Ovary (tissue), 10 donors: ENCODE measurements at places on chromosomes 2 and 18. TPM values are rescaled to one million over a fixed set of nuclear protein-coding genes. Genes with fewer than 3 reads are reported as not detected.

GRCh38 chr2:207791579-207792243 lies 22.0 kb upstream of the FZD5 start:
- H3K4me3 ChIP-seq: no peak overlapping the region
- H3K36me3 ChIP-seq: no peaks in the 10 kb centered on the region
- H3K4me1 ChIP-seq: no peaks in the 10 kb centered on the region
- H3K27ac ChIP-seq: no peak overlapping the region

DNA sequence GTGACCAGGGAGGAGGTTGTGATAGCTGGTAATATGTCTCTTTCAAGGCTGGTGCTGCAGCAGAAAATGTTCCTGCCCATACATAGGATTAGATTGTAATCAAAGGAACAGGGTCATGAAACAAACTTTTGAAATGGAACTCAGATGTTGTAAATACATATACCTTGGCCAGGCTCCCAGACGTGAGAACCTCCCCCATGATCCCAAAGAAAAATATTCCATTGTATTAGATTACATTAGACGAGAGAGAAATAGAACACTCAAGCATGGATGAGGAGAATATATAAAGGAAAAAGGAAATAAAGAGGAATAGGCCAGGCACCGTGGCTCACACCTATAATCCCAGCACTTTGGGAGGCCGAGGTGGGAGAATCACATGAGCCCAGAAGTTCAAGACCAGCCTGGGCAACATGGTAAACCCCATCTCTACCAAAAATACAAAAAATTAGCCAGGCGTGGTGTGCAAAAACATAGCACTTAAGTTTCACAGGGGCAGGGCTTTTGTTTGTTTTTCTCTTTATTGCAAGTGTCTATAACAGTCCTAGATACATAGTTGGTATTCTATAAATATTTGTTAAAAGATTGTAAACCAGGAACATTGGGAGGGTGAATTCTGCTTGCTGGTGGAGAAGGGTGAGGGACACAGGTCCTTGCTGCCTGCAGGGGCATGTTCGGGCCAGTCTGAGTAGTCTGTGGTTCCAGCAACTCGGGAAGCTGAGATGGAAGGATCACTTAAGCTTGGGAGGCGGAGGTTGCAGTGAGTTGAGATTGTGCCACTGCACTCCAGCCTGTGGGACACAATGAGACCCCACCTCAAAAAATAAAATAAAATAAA lies 52.8 kb downstream of the RPL37A start:
- no peak for DNase-seq
- no peaks in the 10 kb centered on the region for H3K27me3 ChIP-seq
- no peak overlapping the region for H3K4me3 ChIP-seq
- H3K27ac ChIP-seq: no peak overlapping the region

The RAB17 gene
- total RNA-seq: 9.5 TPM

The TMEM182 gene
- 2.3 TPM for total RNA-seq

The ASB18 gene
- total RNA-seq: not detected

The TUBA3D gene
- total RNA-seq: 74.1 TPM

GRCh38 chr18:23523429-23524212 lies 20.3 kb downstream of the RMC1 start:
- no peaks in the 10 kb centered on the region for H3K4me1 ChIP-seq
- H3K27ac ChIP-seq: no peak overlapping the region
- no peaks in the 10 kb centered on the region for H3K36me3 ChIP-seq
- H3K27me3 ChIP-seq: no peaks in the 10 kb centered on the region
- DNase-seq: no peak

- DNase-seq: no peak
- H3K27ac ChIP-seq: no peak overlapping the region
- no peak overlapping the region for H3K4me3 ChIP-seq
- no peaks in the 10 kb centered on the region for H3K36me3 ChIP-seq
These were observed 11.2 kb upstream of the SCYGR5 start for GRCh38 chr2:227655454-227655853.

DNA sequence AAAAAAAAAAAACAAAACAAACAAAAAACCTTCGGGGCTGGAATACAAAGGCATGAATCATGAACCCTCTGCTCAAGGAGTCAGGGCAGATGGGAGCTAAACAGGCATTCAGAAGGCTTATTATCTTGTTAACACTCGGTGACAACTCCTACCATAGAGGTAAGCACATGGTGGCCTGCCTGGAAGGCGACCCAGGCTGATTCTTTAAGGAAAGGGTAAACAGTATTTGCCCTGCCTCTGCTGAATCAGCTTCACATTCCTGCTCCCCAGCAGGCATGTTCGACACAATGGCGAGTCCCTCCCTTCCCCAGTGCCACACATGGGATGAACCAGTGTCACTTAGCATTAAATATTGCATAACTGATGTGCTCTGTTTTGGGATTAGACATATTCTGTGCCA lies 191.9 kb downstream of the ARL4C start:
- DNase-seq: no peak
- no peaks in the 10 kb centered on the region for H3K27me3 ChIP-seq
- no peaks in the 10 kb centered on the region for H3K36me3 ChIP-seq
- no peak overlapping the region for H3K27ac ChIP-seq
- no peaks in the 10 kb centered on the region for H3K4me1 ChIP-seq

The GPR155 gene
- 3.3 TPM for total RNA-seq

DNA sequence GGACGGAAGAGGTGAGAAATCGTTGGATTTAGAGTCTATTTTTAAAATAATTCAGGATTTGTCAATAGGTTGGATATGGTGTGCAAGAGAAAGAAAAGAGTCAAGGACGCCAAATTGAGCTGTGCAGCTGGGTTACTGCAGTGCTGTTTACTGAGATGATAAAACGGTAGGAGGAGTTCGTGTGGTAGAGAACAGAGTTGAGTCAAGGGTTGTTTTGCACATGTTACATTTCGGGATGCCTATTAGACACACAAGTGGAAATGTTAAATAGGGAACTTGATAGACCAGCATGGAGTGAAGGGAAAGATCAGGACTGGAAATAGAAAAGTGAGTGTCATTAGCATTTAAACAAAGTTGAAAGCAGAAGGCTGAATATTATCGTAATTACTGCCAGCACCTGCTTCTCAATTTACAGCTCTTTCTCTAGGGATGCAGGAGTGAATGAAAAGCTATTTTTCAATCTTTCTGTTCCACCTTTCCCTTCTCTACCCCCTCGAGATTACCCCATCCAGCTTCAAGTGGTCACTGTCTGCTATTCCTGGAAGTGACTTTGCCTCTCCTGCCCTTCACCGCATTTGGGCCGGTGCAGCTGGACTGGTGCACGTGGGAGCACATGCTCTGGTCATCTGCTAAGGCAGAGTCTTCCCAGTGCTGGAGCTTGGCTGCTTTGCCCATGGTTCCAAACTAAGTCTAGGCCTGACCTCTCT lies 30.3 kb downstream of the GPR75 start:
- H3K27me3 ChIP-seq: no peaks in the 10 kb centered on the region
- no peak overlapping the region for H3K27ac ChIP-seq
- DNase-seq: no peak
- H3K4me3 ChIP-seq: no peak overlapping the region

DNA sequence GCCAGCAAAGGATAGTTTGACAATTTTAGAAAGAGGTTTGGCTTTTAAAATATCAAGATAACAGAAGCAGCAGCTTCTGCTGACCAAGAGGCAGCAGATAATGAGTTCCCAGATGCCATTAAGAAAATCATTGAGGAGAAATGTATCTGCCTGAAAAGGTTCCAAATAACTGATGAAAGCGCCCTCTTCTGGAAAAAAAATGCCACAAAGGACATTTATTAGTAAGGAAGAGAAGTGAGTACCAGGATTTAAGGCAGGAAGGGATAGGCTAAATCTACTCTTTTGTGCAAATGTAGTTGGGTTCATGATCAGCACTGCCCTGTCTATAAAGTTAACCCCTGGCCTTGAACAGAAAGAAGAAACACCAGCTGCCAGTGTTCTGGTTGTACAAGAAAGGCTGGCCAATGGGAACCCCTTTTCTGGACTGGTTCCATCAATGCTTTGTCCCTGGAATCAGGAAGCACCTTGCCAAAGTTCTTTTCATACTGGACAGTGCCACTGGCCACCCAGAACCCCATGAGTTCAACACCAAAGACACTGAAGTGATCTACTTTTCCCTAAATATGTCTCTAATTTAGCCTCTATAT lies 40.6 kb downstream of the DHX57 start:
- no peak overlapping the region for H3K4me3 ChIP-seq
- no peak overlapping the region for H3K27ac ChIP-seq
- no peaks in the 10 kb centered on the region for H3K4me1 ChIP-seq
- no peaks in the 10 kb centered on the region for H3K36me3 ChIP-seq
- no peaks in the 10 kb centered on the region for H3K27me3 ChIP-seq

GRCh38 chr2:19709553-19709952 lies 192.2 kb downstream of the TTC32 start:
- DNase-seq: no peak
- H3K27me3 ChIP-seq: no peaks in the 10 kb centered on the region
- H3K36me3 ChIP-seq: no peaks in the 10 kb centered on the region
- no peaks in the 10 kb centered on the region for H3K4me1 ChIP-seq

GRCh38 chr2:236787885-236788284 lies 218.3 kb downstream of the ACKR3 start:
- no peak overlapping the region for H3K27ac ChIP-seq
- H3K4me1 ChIP-seq: no peaks in the 10 kb centered on the region
- H3K27me3 ChIP-seq: no peaks in the 10 kb centered on the region
- DNase-seq: no peak

GRCh38 chr2:240397924-240398645 lies 37.4 kb upstream of the GPC1 start:
- no peak for DNase-seq
- no peaks in the 10 kb centered on the region for H3K4me1 ChIP-seq
- H3K4me3 ChIP-seq: no peak overlapping the region
- no peaks in the 10 kb centered on the region for H3K36me3 ChIP-seq

DNA sequence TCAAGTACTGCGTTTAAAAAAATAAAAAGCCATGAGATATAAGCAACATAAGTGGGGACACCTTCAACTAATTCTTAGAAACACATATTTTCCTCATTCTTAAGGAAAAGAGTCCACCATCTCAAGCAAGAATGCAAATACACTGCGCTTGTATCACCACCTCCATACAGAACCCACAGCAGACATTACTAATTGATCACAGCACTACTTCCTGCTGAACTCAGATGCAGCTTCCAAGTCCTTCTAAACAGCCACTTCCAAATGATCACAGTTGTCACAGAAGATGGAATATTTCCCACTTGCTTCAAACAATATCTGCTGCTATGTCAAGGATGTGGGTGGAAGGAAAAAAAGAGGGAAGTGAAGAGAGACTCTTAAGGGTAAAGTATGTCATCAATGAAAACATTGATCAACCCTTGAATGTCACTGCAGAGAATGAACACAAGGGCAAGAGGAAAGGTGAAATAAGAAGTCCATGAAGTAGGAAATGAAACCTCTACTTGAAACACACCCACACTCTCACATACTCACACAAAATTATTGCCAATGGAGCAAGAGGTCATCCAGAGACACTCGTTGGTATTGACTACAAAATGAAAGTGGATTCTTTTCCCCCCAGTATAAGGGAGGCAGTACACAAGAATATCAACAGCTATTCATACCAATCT lies 22.1 kb downstream of the TGFA start:
- H3K27ac ChIP-seq: no peak overlapping the region
- no peaks in the 10 kb centered on the region for H3K36me3 ChIP-seq
- no peak for DNase-seq
- no peaks in the 10 kb centered on the region for H3K27me3 ChIP-seq
- no peaks in the 10 kb centered on the region for H3K4me1 ChIP-seq

- H3K27me3 ChIP-seq: no peaks in the 10 kb centered on the region
- no peak overlapping the region for H3K27ac ChIP-seq
- no peaks in the 10 kb centered on the region for H3K36me3 ChIP-seq
- H3K4me3 ChIP-seq: no peak overlapping the region
- peaks cover 1% of the 10 kb centered on the region for H3K4me1 ChIP-seq
- no peak for DNase-seq
These were observed 154.6 kb downstream of the THADA start for GRCh38 chr2:43441195-43441594.

DNA sequence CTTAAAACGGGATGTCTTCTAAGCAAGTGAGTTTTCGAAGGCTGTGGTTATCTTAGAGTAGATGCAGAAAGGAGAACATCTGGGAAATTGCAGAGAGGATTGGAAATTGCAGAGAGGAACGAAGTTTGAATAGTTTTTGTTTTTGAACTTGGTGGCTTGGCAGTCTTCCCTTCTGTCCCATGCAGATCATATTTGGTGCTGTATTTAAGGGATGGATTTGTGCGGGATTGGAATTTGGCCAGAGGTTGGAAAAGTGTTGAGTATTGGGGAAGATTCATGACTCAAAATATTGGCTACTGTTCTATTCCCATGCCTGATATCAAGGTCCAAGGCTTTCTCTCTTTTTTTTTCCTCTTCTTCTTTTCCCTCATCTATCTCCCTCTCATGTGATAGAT lies 18.2 kb downstream of the PTPRM start:
- H3K27ac ChIP-seq: peak overlapping the region; percentile 67
- H3K27me3 ChIP-seq: no peaks in the 10 kb centered on the region
- H3K4me1 ChIP-seq: peaks cover 6% of the 10 kb centered on the region
- DNase-seq: no peak

DNA sequence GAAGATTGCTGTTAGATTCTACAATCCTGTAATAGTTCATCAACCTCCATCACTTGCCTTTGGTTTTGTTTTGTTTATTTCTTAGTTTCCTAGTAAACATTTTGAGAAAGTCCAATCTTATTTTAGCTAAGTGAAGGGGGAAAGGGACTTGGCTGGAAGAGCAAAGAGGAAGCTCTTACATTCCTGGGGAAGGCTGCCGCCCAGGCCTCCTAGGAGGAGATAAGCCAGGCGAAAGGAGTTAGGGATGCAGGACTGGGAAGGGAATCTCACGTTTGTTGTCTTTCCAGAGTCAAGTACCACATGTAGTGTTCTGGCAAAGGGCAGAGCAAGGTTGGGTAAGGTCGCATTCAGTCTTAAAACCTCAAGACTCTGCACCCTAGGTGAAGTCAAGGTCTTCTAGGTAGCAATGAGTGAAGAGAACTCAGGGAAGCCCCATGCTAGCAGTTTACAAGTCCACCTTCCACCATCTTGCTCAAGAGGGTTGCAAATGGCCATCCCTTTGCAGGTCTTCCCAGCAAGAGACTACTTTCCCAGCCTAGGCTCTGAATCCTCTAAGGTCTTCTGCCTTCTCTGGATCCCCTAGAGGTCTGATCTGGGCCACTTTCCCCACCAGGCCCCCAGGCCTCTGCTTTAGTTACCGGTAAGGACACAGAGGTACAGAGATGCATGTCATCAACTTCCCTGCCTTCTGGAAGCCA lies 320.7 kb downstream of the CYP26B1 start:
- H3K27me3 ChIP-seq: no peaks in the 10 kb centered on the region
- H3K27ac ChIP-seq: no peak overlapping the region
- no peak overlapping the region for H3K4me3 ChIP-seq
- no peak for DNase-seq
- H3K36me3 ChIP-seq: no peaks in the 10 kb centered on the region

DNA sequence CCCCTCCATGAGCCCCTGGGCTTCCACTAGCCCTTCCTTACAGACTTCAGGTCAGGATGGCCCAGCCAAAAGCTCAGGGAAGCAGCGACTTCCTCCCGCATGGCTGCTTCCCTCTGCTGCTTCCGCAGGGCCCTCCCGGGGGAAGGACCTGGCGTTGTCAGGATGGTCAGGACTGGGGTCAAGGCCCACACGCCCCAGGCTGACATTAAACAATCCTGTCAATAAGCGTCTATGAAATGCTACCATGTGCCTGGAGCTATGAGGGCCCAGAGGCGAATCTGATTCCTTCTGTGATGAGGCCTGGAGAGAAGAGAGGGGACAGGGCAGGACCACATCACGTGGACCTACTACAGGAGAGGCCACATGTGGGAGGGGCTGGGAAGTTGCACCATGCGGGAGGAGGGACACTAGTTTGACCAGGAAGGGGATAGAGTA lies 17.3 kb downstream of the CYS1 start:
- H3K4me3 ChIP-seq: no peak overlapping the region
- no peaks in the 10 kb centered on the region for H3K27me3 ChIP-seq
- no peak overlapping the region for H3K27ac ChIP-seq
